ENCODE measurements at places on chromosomes 11 and 22.

GRCh38 chr22:48235744-48236143, 1473.3 kb downstream of the TBC1D22A start:
- no peak for DNase-seq

DNA sequence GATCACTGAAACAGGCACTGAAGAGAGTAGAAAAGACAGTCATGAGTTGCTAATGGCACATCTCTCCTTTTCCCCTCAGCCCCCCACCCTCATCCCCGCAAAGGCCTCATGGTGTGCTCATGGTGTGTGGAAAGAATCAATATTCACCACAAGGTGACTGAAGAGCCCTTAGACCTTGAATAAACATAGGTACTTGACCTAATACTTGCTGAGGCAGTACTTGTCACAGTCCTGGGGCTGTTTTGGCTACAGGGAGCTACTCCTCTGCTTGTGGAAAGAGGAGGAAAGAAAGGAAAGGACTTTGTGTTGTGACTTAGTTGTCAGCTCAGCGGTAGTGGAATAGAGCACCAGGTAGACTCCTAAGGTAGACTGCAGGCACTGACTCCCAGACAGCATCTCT, 537.8 kb upstream of the CCDC179 start:
- DNase-seq: no peak

GRCh38 chr11:71199226-71199820, 53.1 kb downstream of the SHANK2 start:
- DNase-seq: no peak

- DNase-seq: no peak
Observed at GRCh38 chr11:78145511-78146025, 6.1 kb upstream of the ALG8 start.

DNA sequence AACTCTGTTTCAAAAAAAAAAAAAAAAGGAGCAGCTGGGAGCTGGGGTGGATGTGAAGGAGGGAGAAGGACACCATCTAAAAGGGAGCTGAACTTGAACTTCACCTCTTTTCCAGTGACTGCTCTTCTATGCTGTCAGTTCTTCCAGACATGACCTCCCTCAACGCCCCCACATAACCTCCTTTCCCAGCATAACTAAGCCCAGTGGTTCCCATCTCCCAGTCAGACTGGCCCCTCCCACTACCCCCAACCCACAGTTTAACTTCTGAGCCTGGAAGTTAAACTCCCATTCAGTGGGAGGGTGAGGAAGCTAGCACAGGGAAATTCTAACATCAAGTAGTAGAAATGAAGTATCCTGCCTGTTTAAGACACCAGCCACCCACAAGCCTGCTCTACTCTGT, 1.8 kb downstream of the ARHGAP1 start:
- DNase-seq: no peak

- DNase-seq: no peak
Observed at GRCh38 chr11:13972944-13973343, 10.4 kb downstream of the SPON1 start.

GRCh38 chr11:47355283-47356128, 3.0 kb upstream of the MYBPC3 start:
- peak; percentile 97 for DNase-seq

DNA sequence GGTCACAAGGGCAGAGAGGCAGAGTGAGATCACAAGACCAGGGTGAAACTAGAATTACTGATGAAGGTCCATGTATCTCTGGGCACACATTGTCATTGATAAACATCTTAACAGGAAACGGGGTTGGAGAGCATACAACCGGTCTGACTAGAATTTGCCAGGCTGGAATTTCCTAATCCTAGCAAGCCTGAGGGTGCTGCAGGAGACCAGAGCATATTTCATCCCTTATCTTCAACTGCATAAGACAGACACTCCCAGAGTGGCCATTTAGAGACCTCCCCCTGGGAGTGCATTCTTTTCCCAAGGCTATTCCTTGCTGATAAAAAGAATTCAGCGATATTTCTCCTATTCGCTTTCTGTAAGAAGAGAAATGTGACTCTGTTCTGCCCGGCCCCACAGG, 84.6 kb upstream of the IZUMO1R start:
- DNase-seq: no peak

DNA sequence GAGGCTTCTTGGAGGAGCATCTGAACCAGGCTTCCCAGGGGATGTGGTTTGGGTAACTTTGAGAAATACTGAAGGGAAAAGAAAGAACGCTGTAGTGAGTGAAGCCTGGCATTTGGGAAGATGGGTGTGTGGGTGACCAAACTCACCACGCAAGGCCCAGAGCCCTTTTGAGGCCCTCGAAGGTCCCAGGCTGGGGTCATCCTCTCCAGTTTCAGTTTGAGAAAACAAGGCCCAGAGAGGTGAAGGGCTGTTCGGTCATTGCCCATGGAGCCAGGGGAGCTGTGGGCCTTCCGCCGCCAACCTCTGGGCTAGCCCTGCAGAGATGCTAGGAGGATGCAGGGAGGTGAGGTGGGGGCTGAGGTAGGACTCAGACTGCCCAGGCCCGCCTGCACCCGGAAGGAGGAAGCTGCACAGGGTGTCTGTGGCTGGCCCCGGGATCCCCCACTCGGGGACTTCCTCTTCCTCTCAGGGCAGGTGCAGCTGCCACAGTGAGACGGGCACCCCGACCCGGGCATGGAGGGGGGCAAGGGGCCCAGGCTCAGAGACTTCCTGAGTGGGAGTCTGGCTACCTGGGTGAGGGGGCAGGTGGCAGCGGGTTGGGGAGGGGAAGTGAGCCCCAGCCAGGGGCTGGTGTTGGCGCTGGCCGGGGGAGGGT, at the start of gene CCDC88B:
Gene CCDC88B, plus strand, starts transcription at position 451 of the 655 bp plus-strand sequence. Its CDS starts 63 bp downstream, at position 514.
- DNase-seq: peak; percentile 66

GRCh38 chr11:115576606-115577380, 72.6 kb upstream of the CADM1 start:
- no peak for DNase-seq

GRCh38 chr11:120510406-120511115, 987 bp upstream of the GRIK4 start:
- DNase-seq: no peak

DNA sequence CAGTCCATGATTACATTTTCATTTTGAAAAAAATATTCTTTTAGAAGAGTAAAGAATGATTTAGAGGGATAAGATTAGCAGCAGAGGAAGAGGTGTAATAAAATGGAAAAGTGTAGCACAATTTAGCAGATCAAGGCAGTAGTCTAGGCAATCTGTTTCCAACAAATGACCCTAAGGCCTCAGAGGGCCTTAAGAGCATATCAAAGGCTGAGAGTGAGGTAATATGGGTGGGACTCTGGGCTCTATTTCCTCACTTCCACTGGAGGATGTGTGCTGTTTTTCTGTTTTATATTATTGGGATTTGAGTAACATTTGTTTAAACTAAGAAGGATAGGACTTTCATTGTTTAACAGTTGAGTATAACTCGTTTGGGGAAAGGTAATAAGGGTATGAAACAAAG, 28.8 kb downstream of the CCDC81 start:
- no peak for DNase-seq

DNA sequence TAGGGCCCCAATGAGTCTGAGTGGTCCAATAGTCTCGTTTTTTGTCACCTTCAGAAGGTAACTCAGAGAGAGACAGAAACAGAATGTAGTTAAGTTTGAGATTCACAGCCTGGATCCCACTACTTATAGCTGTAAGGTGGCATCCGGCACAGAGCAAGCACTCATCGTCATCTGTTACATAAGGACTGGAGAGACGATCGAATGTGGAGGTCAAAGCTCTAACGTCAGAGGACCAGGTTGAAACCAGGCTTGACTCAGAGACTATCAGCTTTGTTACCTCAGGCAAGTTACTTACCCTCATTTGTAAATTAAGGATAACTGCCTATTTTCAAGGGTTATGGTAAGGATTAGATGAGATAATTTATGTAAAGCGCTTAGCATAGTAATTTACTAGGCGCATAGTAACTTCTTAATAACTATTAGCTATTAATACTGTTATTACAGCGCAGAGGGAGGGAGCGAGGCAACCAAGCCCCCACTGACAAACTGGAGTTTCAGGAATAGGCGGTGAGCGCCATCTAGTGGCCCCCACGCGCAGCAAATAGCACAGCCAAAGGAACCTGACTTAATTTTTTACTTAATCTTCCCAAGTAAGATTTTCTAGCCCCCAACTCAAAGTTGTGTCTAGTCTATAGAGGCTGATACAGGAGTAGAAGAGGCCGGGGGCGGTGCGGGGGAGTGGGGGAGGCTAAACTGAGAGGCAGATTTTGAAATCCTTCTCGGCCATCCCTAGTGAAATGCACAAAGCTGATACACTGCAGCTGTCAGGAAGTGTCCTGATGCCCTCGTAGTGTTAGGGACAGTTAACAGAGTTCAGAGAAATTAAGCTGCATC, 29.0 kb upstream of the API5 start:
- no peak for DNase-seq

- no peak for DNase-seq
Observed at GRCh38 chr22:22705328-22706100, 61.1 kb downstream of the GGTLC2 start.

DNA sequence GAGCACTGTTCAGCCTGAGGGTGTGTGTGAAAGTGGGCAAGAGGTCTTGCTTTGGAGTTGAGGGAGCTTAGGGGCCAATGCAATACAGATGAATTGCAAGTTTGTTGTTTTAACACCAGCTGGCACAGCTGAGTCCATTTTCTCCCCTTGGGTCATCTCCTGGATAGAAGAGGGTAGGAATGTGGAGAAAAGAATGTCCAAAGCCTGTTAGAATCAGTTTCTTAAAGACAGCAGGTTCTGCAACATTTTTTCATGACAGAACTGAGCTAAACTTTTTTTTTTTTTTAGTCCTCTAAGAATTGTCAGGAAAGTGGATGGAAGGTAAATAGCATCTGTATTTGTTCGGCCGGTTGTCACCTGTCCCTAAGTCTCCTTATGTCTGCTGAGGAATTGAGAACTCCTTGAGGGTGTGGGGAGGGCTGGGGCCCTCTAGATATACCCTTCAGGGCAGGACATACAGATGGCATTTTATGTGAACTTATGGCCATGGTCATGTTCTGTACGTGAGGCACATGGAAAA, 211.1 kb upstream of the CADM1 start:
- DNase-seq: no peak

GRCh38 chr22:24521791-24522245, 26.7 kb downstream of the UPB1 start:
- peak; percentile 76 for DNase-seq

GRCh38 chr11:44883277-44883676, 67.4 kb downstream of the TP53I11 start:
- peak; percentile 43 for DNase-seq

GRCh38 chr11:45254070-45254469, 32.1 kb downstream of the SYT13 start:
- no peak for DNase-seq

DNA sequence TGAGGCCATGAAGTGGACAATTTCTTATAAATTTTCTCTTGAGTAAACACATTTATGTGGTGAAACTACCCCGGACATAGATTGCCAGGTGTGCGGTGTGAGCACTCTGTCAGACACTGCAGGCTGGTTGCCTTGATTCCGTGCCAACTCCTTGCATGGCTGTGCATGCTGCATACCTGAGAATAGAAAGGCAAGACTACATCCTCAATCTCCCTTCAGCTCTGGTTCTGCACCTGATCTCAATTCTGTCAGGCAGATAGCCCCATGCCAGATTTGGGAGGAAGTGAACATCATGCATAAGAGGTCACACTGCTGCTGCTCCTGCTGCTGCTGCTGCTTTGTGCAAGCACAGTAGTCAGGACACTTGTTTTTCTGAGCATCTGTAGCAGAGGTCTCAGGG, 42.5 kb upstream of the DEUP1 start:
- no peak for DNase-seq

GRCh38 chr11:8218409-8218808, 45.3 kb downstream of the LMO1 start:
- no peak for DNase-seq

- no peak for DNase-seq
Observed at GRCh38 chr11:72443016-72443415, 8.7 kb upstream of the CLPB start.

GRCh38 chr11:128524172-128524571, 63.2 kb downstream of the ETS1 start:
- DNase-seq: no peak

- DNase-seq: no peak
Observed at GRCh38 chr22:48256041-48256739, 1493.7 kb downstream of the TBC1D22A start.

DNA sequence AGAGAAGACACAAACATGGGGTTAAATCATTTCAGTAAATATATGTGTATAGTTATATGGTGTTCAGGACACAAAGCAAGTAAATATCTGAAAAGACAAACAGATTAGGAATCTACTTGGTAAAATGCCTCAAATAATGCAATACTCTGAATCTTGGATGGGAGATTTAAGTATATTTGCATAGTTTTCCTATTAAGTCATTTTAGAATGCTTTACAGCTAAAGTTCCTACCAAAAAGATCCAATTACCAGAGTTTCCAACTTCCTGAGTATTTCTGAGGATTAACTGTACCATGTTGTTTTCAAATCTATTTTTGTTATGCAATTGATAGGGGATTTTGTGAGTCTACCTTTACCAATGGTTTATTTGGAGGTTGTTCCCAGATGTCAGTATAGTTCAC, 424.4 kb upstream of the CCDC179 start:
- DNase-seq: no peak

GRCh38 chr11:35029979-35030682, 108.8 kb upstream of the CD44 start:
- no peak for DNase-seq

DNA sequence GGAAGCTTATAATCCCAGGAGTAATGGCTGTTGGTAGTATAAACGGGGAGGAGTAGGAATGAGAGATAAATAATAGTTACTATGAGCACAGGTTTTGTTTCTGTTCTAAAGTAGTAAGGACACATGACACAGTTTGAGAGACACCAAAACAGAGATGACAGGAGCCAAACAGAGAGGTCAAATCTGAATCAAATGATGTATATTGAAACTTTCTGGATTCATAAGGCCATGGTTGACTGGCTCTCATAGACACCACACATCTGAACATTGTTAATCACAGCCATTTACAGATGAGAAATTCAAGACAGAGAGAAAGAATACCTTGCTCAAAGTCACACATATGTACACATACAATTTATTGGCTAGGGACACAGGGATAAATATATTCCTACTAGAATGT, 63.4 kb upstream of the UCP3 start:
- no peak for DNase-seq

DNA sequence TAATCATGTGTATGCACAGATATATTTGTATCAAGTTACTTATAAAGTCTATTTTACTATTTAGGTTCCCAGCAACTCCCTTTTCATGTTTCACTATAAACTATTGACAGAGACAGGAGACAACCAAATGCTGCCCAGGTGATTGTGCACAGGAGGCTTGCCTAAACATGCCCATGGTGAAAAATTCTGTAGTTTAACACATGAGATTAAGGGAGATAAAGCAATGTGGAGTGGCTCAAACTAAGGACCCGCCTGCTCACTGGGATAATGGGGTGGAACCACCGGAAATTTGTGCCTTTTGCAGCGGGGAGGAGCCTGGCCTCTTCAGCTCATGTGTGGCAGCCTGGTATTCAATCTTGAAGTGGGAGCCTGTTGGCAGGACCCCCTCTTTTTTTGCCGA, 459.5 kb upstream of the CNTN5 start:
- DNase-seq: no peak

- DNase-seq: peak; percentile 42
Observed at GRCh38 chr22:39664485-39665200, 94.1 kb downstream of the CACNA1I start.

Measured in stomach (tissue), 19 donors.